Daoy (cell line): ENCODE measurements at places on chromosomes 1 and 21. TPM values are rescaled to one million over a fixed set of nuclear protein-coding genes. Genes with fewer than 3 reads are reported as not detected.

DNA sequence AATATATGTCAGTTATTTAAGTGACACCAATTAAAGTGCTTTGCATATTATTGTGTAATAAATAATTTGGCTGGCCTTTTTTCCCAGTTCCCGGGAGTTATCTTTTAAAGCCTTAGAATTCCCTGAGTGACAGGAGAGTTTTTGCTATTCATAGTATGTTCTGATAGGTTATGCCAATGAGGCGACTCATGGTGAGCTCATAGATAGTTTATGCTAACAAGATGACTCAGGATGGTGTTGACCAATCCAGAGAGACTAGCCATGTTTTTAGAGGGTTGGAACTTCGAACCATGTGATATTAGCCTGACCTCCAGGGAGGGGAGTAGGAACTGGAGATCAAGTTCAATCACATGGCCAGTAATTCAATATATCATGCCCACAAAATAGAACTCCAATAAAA is 310.8 kb downstream of the USP25 start:
- no peak for DNase-seq

GRCh38 chr1:170620164-170620563 is 43.8 kb upstream of the PRRX1 start:
- no peak for DNase-seq

- DNase-seq: peak; percentile 58
These were observed 119.8 kb upstream of the PTGFR start for GRCh38 chr1:78370779-78371482.

DNA sequence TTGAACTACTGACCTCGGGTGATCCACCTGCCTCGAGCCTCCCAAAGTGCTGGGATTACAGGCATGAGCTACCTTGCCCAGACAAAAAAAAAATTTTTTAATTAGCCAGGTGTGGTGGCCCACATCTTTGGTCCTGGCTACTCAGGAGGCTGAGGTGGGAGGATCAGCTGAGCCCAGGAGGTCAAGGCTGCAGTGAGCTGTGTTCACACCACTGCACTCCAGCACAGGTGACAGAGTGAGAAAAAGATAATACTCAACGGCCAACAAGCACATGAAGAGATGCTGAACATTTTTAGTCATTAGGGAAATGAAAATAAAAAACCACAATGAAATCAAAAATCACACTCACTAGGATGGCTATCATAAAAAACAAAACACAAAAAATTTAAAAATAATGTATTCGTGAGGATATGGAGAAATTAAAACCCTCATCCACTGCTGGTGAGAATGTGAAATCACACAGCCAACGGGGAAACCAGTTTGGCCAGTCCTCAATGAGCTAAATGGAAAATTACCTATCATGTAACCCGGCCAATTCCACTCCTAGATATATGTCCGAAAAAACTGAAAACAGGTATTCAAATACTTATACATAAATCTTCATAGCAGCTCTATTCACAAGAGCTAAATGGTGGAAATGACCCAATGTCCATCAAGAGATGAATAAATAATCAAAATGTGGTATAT is 41.2 kb downstream of the ENAH start:
- DNase-seq: no peak

GRCh38 chr1:77504986-77505385 is 177.5 kb downstream of the ZZZ3 start:
- DNase-seq: peak; percentile 75

The PLPP3 gene
- 2.8 and 4.6 TPM in 2 replicates for total RNA-seq

- no peak for DNase-seq
These were observed 28.6 kb downstream of the ADGRB2 start for GRCh38 chr1:31735571-31735970.

The BGLAP gene
- total RNA-seq: 0.17 TPM in 1 of 2 replicates, not detected in the other
